ENCODE measurements at places on chromosomes 2 and 18.

GRCh38 chr2:77434880-77435279, 87.3 kb downstream of the LRRTM4 start:
- DNase-seq: no peak

- DNase-seq: no peak
These were observed 12.5 kb upstream of the CABYR start for GRCh38 chr18:24126155-24126961.

- no peak for DNase-seq
These were observed 43.1 kb downstream of the HS6ST1 start for GRCh38 chr2:128275498-128276045.

DNA sequence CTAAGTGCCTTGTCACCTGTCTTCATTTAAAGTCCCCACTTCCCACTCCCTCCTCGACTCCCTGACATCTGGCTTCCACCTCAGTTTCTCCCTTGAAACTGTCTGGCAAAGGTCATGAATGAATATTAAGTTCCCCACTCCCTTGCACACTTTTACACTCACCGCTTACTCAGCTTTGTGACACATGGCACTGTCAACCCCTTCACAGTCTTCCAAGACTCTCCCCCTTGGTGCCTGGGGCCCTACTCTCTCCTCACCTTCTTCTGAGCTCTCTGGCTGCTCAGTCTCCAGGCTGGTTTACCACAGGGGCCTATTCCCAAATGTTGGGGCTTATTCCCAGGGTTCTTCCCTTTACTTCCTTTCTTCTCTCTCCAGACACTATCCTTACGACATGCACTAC, 17.9 kb upstream of the PTPN4 start:
- DNase-seq: no peak

- DNase-seq: no peak
These were observed 87.1 kb downstream of the C1QL2 start for GRCh38 chr2:119071476-119071875.

GRCh38 chr18:49590608-49591007, 28.8 kb downstream of the LIPG start:
- DNase-seq: no peak

DNA sequence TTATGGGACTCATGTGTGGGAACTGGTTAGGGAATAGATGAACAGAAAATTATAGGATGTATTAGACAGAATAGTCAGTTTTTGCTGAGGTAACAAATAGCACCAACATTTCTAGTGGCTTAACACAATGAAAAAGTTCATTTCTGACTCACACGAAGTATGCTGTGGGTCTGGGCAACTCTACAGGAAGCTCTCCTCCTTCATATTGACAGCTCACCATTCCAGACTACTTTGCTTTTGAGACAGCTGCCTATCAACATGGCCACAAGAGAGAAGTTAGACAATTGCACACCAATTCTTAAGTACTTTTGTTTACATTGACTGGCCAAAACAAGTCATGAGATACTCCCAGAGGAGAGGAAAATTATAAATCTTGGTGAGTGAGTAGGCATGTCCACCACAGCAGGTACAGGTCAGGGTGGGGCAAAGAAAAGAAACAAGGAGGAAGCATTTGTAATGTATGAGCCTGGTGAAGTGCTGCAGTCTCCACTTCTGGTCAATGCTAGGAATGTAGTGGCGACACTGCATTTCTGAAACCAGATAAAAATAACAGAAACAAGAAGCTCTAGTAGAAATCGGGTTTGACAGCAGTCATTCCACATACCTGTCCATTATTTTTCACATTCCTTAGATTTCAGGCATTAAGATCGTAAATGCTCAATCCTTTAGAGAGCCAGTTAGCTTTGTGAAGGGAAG, 141.6 kb downstream of the ICOS start:
- DNase-seq: no peak

DNA sequence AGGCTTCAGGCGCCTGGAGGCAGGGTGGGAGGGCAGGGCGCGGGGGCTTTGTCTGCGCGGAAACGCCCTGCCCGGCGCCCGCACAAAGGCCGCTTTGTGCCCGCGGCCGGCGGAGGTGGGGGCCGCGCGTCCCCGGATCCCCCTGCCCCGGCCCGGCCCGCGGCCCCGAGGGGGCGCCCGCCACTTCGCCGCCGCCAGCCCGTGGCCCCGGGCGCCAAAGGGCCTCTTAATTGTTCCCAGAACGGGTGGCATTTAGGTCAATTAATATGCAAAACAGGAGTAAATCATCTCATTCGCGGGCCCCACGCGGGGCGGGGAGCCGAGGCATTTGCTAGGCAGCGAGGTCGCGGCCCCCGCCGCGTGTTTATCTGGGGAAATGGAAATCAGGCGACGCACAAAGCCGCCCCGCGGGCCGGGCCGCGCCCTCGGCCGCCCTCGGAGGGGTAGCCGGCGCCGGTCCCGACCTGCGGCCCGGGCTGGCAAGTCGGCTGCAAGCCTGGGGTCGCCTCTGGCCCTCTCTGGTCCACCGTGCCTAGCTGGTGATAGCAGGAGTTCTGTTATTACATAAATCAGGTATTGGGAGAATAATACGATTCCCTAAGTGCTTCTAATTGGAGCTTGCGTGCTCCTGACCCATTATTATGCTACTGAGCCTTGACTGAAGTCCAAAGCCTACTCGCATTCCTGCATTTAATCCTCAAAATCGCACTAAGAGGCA, 148.2 kb upstream of the GLI2 start:
- DNase-seq: no peak

GRCh38 chr2:140641163-140641562, 1489.7 kb downstream of the LRP1B start:
- no peak for DNase-seq

DNA sequence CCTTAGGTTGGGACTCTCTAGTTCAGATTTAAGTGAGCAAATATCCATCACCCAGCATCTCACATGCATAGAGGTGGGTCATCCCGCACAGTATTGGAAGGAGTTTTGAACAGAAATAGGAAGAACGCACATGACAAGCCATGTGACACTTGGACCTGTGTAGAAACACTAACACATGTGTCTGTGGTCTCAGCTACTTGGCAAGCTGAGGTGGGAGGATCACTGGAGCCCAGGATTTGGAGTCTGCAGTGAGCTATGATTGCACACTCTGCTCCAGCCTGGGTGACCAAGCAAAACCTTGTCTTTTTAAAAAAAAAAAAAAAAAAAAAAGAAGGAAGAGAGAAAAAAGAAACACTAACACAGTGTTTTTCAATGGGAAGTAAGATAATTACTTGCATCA, 5.4 kb upstream of the MTCL1 start:
- no peak for DNase-seq

DNA sequence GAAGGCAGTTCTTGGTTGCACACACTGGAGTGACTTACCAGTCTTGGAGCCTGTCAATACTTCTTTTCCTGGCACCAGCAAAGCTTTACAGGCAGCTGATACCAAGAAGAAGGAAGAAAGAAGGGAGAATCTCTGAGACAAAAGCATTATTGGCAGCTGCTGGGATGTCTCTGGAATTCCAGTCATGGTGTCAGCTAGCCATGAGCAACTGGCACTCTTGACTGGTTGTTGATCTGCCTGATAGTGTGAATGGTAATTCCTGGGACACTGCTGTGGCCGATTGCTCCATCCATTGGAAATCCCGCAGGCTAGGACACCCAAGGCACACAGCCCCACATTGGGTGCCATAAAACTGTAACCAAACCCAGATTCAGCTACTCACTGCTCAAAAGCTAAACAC, 17.8 kb upstream of the SPAG16 start:
- DNase-seq: no peak

DNA sequence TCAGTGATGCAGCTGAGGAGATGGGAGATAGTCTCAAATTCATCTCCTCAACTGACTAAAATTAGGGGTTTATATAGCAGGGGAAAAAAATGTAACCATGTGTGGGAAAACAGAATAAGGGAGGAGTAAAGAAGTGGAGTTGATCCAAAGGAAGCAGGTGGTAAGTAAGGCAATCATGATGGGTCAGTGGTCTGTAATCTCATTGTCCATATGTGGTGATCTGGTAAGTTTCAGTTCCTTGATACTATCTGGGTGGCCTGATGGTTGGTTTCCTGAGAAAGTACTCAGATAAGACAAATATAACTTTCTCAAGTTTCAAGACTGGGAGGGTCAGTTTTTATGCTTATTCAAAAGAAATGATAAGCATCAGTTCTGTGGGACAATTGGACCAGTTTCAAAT, 312.3 kb upstream of the KCNJ3 start:
- DNase-seq: no peak

DNA sequence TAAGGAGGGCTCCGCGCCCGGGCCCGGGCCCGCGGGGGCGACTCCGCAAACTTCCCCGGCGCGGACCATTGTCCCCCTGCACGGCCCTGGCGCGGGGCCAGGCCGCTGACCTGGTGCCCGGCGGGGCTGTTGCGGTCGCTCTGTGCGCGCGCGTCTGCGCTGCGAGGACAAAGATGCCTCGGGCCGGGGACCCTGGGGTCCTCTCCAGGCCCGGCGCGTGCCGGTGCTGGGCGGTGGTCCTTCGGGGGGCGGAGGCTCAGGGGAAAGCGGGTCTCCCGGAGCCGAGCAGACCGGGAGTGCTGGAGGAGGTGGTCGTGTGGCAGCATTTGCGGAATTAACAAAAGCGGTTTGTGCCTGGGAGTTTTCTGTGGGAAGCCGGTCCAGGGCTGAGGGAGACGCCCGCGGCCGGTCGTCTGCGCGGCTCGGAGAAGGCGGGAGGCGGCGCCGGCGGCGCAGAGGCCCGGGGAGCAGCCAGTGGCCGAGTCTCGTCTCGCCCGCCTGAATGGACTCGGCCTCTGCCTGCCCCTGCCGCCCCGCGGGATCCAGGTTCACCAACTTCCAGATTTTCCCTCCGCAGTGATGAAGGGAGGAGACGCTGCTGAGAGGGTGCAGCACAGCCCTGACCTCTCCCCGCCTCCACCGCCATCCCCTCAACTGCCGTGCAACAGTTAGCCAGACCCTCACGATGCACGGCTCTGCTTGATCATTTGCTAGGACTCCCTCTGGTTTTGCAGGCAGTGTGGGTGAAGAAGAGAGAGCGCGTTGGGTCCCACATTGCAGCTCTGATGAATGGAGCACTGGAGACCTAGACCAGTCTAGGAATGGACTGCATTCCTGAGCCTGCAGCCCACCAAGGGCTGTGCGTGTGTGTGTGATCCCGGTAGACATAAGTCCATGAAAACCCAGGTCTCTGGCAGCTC, 705 bp downstream of the EFR3B start:
- DNase-seq: peak; percentile 57

GRCh38 chr2:74199275-74199701, 873 bp downstream of the MTHFD2 start:
- DNase-seq: no peak

DNA sequence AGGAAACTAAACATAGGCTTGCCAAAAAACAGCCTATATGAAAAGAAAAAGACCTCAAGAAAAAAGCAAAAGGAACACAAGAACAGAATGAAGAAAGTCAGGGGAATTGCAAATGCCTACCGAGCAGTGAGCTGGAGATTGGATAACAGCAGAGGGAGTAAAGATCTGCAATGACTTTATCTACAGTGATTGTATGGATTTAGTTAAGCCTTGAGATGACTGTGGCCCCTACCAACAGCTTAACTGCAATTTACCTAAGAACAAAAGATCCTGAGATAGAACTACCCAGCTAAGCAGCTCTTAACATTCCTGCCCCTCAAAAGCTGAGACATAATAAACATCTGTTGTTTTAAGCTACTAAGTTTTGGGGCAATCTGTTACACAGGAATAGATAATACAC, 20.5 kb downstream of the LNPK start:
- no peak for DNase-seq

DNA sequence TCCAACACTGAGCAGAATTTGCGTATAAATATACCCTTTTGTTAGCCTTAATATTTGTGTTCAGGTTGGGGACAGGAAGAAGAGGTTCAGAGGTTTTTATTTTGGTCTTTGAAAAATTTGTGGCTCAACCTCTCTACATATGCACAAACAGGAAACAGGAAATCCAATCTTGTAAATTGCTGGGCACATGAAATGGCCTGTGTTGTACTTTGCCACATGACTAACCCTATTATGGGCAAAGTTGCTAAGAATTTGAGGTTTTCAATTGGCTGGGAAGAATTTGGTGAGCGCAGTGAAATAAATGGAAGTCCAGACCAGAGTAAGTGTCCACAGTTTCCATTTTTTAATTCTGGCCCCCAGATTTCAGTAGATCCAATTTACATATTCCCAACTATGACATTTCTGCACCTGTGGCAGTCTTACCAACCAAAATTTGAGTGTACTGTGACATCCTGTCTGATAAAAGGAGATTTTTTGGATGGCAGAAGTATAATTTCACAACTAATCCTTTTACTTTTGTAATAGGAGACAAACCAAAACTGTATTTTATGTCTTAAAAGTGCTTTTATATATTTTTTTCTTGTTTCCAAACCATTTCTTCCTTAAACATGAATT, 63.6 kb downstream of the COX7A2L start:
- no peak for DNase-seq

- no peak for DNase-seq
These were observed 18.8 kb downstream of the CDH2 start for GRCh38 chr18:28158083-28158581.

- DNase-seq: no peak
These were observed 74.2 kb downstream of the TNS1 start for GRCh38 chr2:217928324-217929181.

DNA sequence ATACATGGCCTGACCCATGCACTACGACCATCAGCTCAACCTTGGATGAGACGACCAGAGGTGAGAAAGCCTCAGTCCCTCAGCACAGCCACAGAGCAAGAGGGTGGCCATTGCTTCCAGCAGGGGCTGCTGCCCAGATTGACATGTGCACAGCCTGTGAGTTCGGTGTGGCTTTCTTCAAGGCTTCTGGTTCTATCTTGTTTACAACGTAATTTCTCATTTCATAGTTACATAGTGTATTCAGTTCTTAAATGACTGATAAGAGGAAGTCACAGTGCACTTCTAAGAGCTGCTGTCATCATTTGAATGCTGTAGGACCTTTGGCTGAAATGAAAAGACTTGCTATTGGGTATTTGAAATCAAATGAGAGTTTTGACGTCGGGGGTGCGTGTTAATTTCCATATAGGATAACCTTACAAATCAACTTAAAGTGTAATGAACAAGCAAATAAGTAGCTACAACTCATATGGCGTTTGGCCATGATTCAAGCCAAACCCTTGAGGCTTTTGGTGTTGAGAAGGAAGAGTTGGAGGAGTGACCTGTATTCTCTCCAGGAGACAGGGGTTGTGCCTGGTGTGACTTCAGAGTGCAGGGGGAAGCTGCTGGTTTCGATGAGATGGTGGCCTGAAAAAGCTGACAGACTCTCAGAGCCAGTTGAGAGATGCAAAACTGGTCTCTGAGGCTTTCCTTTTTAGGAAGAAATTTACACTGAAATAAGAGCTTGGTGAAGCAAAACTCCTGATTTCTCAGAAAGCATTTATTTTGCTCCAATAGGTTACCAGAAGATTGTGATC, 51.0 kb downstream of the TSHZ1 start:
- DNase-seq: no peak

DNA sequence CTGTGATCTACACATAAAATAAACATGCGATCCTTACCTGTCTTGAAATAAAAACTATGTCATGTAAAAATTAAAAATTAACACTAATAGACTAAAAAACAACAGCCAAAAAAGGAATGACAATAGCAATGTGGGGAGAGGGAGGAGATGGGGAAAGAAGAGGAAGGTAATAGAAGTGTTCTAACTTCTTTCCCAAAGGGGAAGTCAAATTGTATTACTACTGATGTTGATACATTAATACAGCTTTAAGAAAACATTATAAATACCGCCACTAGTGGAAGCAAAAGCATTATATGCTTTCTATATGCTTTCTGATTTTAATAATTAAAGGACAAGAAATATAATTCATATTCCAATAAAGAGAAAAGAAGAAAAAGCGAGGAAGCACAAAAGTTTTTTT, 22.2 kb downstream of the ZNF516 start:
- DNase-seq: no peak
